ENCODE measurements at places on chromosomes 4 and X. TPM values are rescaled to one million over a fixed set of nuclear protein-coding genes. Genes with fewer than 3 reads are reported as not detected.

- DNase-seq = no peak
Measured at GRCh38 chrX:80817002-80817401, 7.3 kb upstream of the BRWD3 start.

DNA sequence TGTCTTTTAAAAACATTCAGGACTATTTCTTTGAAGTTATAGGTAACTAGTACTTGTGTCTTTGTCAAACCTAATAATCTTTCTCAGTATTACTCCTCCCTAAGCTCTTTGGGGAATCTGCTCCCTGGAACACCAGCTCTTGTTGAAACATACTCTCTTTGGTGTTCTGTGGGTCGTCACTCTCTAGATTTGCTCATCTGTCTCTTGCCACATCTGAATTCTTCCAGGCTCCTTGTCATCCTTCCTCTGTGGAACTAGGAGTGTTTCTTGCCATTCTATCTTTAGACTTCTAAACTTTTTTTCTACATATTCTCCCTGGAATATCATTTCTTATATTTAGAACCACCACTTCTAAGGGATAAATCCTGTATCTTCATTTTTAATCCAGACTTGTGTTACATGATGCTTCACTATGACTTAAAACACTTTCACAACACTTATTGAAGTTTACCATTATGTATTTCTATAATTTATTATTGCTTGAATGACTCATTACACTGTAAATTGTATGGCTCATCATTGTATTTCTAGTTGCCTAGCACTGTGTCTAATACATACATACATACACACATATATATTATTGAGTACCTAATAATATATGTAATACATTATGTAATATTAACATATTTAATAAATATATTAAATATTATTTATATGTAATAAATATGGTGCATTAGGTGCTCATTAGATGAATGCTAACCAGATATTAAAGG lies 186.1 kb downstream of the TMA16 start:
- no peak for DNase-seq

The LAMTOR3 gene
- polyA plus RNA-seq = 71.1 TPM

DNA sequence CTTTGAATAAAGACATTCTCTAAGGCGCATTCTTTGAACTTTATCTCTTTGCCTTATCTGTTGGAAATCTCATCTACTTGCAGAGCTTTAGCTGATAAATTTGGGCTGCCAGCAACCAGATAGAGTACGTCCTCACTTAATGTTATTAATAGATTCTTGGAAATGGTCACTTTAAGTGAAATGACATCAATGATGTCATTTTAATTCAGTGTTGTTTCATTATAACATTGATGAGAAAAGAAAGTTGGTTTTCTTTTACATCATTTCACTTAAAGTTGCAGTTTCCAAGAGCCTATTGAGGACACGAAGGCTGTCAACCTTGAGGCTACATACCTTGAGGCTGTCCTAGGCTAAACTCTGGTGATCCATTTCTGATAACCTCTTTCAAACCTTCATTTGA lies 9.3 kb downstream of the TMEM165 start:
- no peak for DNase-seq

The CCDC160 gene
- 7.0 TPM for polyA plus RNA-seq

- DNase-seq = no peak
Measured at GRCh38 chr4:156816360-156816755, 155.2 kb downstream of the PDGFC start.

DNA sequence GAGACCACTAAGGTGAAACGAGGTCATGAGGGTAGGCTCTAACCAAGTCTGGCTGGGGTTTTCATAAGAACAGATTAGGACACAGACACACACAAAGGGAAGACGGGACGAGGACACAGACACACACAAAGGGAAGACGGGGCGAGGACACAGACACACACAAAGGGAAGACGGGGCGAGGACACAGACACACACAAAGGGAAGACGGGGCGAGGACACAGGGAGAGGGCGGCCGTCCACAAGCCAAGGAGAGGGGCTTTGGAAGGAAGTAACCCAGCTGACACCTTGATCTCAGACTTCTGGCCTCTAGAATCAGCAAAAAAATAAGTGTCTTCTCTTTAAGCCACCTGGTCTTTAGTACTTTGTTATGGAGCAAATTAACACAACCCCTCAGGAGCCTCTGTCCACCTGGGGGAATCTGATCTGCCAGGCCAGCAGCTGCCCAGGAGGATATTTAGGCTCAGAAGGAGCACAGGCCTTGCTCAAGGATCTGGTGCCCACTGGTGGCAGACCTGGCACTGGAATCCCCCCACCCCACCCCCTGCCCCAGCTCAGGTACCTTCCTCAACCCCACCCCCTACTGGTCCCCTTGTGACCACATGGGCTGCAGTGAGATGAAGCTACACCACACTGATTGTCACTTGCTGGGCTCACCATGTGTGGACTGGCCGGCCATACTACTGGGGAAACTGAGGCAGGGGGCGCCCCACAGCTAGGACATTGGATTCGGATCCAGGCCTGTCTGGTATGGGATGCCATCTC lies 2.8 kb downstream of the ABLIM2 start:
- DNase-seq = no peak

DNA sequence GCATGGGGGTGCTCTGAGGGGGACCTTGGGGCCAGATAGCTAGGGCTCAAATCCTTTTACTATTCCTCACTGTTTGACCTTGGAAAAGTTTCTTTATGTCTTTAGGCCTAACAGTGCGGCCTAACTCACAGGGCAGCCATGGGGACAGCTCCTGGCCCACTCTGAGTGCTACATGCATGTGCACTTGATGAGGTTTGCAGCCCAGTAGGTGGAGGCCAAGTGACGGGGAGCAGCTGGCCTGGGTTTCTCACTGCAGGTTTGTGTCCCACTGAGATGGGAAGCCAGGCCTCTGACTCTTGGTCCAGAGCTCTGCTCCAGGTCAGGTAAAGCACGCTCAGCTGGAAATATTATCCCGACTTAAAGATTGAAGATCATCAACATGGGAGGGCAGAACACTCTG lies 102.8 kb downstream of the SLC2A9 start:
- no peak for DNase-seq

The APOOL gene
- 7.2 TPM for polyA plus RNA-seq

GRCh38 chrX:47313056-47313455 lies 57.3 kb upstream of the ZNF157 start:
- DNase-seq = no peak

The NPNT gene
- polyA plus RNA-seq = 117 TPM

- peak; percentile 39 for DNase-seq
Measured at GRCh38 chrX:46913667-46914066, 1.4 kb downstream of the JADE3 start.

DNA sequence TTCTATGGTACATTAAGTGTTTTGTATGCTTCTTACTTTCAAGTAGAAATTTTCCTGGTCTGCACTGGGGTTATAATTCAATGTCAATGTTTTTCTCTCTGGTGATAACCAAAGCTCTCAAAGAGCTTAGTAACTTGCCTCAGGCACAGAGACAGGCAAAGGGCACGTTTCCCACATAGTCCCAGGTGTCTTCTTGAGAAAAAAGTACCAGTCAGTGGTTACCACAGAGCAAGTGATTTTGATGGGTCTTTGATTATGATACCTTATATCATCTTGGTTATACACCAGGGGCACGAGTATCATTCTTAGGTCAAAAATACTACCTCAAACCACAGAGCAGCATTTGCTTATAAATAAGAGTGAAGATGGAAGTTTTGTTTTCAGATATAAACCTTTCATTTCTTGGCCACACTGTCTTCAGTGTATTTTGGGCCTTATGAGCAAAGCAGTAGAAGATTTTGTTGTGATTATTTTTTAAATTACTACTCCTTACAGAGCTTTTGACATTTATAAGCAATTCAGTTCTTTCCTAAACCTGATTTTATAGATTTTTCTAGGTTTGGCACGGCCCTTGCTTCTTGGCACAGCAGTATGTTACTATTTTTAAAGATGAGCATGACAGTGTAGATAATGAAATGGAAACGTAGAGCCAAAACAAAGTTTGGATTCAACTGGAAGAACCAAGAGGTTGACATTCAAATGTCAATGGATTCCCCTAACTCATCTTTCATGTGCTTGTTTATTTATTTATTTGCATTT lies 85.3 kb upstream of the TLL1 start:
- DNase-seq = no peak

DNA sequence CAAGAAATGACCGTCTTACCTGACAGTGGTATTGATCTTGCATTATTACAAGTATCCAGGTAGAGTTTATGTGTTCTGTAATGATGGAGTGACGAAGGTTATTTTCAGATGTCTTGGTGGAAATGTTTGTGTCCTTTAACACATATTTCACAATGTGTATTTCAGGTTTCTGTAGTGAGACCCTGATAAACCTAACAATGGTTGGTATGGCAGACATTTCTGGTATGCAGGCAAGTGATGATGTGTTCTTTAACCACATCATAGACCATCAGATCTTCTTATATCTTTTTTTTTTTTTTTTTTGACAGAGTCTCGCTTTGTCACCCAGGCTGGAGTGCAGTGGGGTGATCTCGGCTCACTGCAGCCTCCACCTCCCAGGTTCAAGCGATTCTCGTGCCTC lies 14.6 kb upstream of the ATXN3L start:
- no peak for DNase-seq

GRCh38 chr4:156710365-156711192 lies 261.0 kb downstream of the PDGFC start:
- no peak for DNase-seq

The PRSS12 gene
- polyA plus RNA-seq = 0.54 TPM

- no peak for DNase-seq
Measured at GRCh38 chr4:7646384-7647061, 211.8 kb upstream of the PSAPL1 start.

DNA sequence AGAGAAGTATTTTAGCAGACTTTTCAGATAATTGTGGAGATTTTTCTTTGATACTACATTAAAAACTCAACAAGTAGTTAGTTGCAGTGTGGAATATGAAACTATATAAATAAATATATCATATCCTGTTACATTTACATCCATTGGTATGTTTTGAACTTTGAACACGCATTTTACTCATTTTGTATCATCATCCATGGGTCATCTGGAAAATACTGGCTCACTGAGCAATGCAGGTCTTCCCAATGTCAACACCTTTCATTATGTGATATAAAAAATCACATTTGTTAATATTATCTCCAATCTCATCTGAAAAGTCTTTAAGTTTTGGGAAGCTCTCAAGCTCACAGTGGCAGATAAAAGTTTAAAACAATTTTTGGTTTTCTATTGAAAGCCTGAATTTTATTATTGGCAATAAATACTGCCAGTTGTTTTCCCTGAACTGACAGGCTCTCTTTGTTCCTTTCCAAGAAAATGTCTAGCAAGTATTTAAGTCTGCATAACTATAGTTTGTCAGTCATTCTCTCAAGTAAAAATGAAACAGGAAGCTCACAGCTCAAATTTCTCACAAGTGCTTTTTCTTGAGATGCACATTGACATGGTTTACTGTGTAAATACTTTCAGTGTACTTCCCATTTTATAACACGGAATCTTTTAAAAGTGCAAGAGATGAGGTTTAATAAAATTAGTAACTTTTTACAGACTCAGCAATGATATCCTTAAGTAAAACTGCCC lies 183.5 kb upstream of the GPC4 start:
- no peak for DNase-seq

The SYTL4 gene
- 10.4 TPM for polyA plus RNA-seq

- DNase-seq = peak; percentile 42
Measured at GRCh38 chrX:115060013-115060412, 42.6 kb upstream of the IL13RA2 start.

All from kidney (tissue), 22 donors.